ENCODE measurements at places on chromosomes 16 and 17.

DNA sequence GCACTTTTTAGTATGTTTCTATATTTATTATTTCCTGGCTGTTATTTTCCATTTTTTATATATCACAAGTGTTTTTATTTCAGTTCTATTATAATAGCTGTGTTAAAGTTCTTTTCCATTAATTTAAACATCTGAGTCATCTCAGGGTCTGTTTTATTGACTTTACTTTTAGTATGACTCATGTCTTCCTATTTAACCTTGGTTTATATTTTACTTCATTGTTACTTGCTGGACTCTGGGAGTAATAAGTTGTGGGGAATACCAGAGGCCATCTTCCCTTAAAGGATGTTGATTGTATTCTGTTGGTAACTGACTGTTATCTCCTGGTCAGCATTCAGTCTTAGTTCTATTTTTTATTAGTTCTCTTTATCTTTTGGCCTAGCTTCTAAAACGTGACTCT lies 1508.2 kb downstream of the CDH11 start:
- DNase-seq, result no peak

DNA sequence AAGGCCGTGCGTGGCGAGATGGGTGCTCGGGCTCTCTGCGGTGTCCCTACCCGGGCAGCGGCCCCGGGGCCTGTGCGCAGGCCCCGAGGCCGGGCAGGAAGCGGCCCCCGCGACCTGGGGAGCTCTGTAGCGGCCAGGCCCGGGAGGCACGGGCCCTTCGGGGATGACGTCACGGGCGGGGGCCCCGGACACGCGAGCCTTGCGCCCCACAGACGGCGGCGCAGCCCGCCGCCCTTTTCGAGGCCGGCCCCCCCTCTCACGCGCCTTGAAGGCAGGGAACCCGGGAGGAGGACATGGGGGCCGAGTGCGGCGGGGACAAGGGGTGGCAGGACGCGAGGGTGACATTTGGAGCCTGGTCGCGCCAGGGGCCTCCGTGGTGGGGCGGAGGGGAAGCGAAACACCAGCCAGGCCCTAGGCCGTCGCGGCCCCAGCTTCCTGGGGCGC lies 1.1 kb downstream of the RAI1 start:
- DNase-seq, result peak; percentile 48

GRCh38 chr16:81405702-81406113 lies 38.9 kb upstream of the CMIP start:
- DNase-seq, result no peak

GRCh38 chr17:40194821-40195220 lies 17.6 kb downstream of the RAPGEFL1 start:
- no peak for DNase-seq

GRCh38 chr16:78072275-78072674 lies 27.2 kb upstream of the WWOX start:
- no peak for DNase-seq

DNA sequence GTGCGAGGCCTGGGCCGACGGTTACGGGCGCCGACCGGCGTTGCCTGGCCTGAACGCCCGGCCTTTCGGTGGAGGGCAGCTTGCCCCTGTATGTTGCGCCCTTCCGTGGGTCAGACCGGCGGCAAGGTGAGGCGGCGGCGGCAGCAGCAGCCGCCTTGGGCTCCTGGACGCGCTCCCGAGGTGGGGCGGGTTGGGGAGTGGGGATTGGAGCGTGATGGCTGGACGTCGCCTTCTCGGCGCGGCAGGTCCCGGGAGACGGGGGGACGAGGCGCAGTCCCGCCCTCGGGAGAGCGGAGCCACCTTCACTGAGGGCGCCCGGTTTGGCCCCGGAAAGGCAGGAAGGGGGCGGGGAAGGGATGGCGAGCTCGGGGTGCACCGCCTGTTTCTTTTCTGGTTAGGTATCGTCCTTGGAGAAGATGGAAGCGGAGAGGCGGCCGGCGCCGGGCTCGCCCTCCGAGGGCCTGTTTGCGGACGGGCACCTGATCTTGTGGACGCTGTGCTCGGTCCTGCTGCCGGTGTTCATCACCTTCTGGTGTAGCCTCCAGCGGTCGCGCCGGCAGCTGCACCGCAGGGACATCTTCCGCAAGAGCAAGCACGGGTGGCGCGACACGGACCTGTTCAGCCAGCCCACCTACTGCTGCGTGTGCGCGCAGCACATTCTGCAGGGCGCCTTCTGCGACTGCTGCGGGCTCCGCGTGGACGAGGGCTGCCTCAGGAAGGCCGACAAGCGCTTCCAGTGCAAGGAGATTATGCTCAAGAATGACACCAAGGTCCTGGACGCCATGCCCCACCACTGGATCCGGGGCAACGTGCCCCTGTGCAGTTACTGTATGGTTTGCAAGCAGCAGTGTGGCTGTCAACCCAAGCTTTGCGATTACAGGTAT lies 671 bp downstream of the DGKE start:
- DNase-seq, result peak; percentile 58

DNA sequence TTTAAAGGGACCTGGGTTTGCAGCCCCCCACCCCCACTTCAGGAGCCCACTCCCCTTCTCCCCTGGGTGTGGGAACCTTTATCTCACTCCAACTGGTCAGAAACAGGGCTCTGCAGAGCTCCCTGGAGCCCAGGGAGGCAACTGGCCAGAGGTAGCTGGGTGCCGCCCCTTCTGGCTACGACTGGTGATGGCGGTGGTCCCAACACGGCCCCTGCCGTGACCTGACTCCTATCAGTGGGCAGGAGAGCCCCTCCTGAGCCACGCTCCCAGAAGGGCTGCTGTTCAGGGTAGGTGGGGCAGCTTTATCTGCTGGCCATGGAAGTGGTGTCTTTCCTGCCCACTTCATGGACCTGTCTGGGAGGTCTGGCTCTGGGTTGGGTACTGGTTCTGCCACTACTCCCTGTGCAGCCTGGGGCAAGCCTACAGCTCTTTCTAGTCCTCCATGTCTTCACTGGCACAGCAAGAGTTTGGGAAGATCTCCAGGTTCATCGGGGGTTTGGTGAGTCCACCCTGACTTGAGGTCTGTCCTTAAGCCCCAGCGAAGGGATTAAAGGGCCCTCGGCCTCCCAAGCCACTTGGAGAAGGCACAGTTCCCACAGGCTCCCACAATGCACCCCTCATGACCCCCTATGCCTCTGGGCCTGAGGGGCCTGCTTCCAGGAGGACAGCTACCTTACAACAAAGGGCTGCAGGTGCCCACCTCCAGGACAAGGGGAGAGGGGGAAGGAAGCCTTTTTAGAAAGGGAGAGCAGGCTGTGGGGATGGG lies 5.5 kb upstream of the SREBF1 start:
- no peak for DNase-seq

GRCh38 chr17:32349503-32349853 lies 479 bp upstream of the ZNF207 start:
- DNase-seq, result peak; percentile 6

DNA sequence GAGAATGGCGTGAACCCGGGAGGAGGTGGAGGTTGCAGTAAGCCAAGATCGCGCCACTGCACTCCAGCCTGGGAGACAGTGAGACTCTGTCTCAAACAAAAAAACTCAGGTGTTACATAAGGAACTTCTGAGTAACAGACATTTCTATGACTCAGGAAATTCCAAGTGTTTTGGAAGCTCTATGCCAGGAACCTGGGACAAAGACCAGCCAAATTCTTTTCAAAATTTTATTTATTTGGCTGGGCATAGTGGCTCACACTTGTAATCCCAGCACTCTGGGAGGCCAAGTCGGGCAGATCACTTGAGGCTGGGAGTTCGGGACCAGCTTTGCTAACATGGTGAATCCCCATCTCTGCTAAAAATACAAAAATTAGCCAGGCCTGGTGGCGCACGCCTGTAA lies 5.2 kb upstream of the SH2B1 start:
- no peak for DNase-seq

GRCh38 chr17:68847711-68848110 lies 107.5 kb downstream of the ABCA8 start:
- no peak for DNase-seq

GRCh38 chr16:424623-425081 lies 797 bp upstream of the RAB11FIP3 start:
- no peak for DNase-seq

DNA sequence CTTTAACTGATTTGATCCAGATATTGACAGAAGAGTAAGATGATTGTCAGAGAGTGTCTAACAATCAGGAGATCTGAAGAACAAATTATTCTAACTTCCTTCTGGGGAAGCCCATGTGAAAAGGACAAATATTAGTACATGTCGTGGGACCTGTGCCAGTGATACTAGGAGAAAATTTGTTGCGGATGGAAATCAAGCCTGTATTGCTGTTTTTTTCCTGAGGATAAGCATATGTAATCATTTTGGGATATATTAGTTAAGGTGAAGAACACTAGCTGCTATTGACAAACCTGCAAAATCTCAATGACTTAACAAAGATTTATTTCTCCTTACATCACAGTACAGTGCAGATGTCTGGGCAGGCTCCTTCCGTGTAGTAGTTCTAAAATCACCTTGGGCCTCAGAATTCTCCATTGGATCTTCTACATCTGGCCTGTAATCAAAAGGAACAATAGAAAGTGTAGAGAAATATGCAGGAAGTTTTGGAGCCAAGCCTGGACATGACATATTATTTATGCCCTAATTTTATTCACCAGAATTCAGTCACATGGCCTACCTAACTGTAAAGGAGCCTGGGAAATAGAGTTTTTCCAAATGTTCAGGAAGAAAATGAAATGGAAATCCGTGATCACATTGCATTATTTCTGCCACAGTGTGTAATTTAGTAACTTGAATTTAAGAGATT lies 58.3 kb downstream of the CYB561 start:
- DNase-seq, result no peak

- no peak for DNase-seq
Measured at GRCh38 chr16:49524947-49525315, 151.3 kb downstream of the C16orf78 start.

- DNase-seq, result no peak
Measured at GRCh38 chr17:6711081-6711674, 2.0 kb downstream of the SLC13A5 start.

GRCh38 chr17:76735586-76736348 lies 1.4 kb downstream of the SRSF2 start:
- no peak for DNase-seq

DNA sequence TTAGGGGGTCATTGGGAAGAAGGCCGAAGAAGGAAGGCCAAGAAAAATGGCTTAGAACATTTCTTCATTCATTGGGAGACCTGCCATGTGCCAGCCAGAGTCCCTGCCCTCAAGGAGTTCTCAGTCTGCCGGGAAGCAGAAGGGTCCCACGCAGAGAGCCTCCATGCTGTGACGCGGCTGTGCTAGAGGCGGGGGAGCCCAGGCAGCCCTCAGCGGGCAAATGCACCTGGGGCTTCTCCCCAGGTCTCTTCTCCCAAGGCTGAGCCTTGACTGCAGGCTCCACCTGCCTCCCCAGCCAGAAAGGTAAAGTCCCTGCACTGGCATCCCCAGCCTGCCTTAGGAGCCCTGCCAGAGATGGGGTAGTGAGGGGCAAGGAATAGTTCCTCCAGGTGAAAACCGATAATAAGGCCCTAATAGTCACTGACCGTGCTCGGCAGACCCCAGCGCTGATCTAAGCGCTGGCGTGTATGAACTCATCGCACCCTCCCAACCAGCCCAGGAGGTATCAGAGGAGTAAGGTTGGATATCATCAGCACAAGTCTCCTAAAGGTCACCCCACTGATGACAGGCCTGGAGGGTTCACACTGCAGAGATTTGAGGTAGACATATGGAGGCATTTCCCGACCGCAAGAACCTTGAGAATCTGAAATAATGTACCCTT lies 6.0 kb upstream of the CDR2L start:
- DNase-seq, result no peak

All from naive thymus-derived CD8-positive, alpha-beta T cell (primary cell).